Dermis blood vessel endothelial cell (primary cell): ENCODE measurements at places on chromosomes 7 and 10. TPM values are rescaled to one million over a fixed set of nuclear protein-coding genes. Genes with fewer than 3 reads are reported as not detected.

DNA sequence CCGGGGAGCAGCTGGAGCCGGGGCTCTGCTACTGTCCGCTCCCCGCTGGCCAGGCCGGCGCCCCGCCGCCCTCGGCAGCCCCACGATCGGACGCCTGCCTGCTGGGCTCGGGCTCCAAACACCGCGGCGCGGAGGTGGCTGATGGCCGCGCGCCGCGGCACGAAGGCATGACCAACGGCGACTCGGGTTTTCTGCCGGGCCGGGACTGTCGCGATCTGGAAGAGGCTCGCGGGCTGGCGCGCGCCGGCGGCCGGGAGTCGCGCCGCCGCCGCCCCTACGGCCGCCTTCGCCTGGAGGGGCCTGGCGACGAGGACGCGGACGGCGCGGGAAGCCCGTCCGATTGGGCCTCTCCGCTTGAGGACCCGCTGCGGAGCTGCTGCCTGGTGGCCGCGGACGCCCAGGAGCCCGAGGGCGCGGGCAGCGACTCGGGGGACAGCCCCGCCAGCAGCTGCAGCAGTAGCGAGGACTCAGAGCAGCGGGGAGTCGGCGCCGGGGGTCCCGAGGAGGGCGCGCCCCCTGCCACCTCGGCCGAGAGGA, 570 bp downstream of the TBC1D12 start:
- peak; percentile 56 for DNase-seq

The HABP2 gene
- total RNA-seq = under 0.01 and 0.19 TPM in 2 replicates

GRCh38 chr10:68296843-68297663, 34.8 kb upstream of the HNRNPH3 start:
- DNase-seq = no peak

- DNase-seq = peak; percentile 37
Measured at GRCh38 chr10:100670828-100671479, 74.4 kb upstream of the PAX2 start.

GRCh38 chr10:72821606-72822005, 71.9 kb upstream of the OIT3 start:
- DNase-seq = no peak
